Psoas muscle (tissue), 8 donors: ENCODE measurements at places on chromosomes 3 and 15. TPM values are rescaled to one million over a fixed set of nuclear protein-coding genes. Genes with fewer than 3 reads are reported as not detected.

TTLL3 gene
- 6.6 TPM for total RNA-seq

ALDH1A2 gene
- total RNA-seq: 4.7 TPM

ACOX2 gene
- total RNA-seq: 10.2 TPM

CCDC39 gene
- total RNA-seq: 0.80 TPM

CEP70 gene
- 30.4 TPM for total RNA-seq

GOLGA6L10 gene
- 0.91 TPM for total RNA-seq

PLA1A gene
- total RNA-seq: 2.3 TPM

NT5DC2 gene
- 6.8 TPM for total RNA-seq
